ENCODE measurements at places on chromosomes 6 and 20.
A peak's percentile ranks its signal among the peaks of the same experiment; 100 is the strongest.

DNA sequence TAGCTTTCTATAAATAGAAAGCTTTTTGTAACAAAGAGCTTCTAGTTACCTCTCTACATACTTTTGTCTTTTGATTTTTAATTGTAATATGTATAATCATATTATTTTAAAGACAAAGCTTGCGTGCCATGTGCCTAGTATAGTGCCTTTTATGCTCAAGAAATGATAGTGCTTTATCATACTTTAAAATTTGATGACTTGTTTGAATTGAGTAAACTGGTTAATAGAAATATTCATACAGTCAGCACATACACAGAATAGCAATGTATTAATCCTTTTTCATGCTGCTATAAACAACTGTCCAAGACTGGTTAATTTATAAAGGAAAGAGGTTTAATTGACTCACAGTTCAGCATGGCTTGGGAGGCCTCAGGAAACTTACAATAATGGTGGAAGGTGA, 313.0 kb downstream of the FRK start:
- H3K27me3 ChIP-seq, result no peaks in the 10 kb centered on the region
- no peaks in the 10 kb centered on the region for H3K4me1 ChIP-seq

DNA sequence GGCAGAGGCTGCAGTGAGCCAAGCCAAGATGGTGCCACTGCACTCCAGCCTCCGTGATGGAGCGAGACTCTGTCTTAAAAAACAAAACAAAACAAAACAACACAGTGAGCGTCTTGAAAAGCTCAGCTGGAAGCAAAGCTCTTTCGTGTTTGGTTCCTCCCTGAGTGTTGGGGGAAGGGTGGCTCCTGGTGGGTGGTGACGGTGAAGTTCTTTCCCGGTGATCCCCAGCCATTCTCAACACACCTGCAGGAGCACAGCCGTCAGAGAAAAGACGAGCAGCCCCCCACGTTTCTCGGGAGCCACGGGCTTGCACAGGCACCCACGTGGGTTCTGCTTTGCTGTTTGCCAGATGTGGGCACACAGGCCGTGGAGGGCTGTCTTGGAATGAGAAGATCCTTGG, 3.2 kb downstream of the BHLHE23 start:
- H3K4me1 ChIP-seq, result no peaks in the 10 kb centered on the region
- H3K27me3 ChIP-seq, result peaks cover 79% of the 10 kb centered on the region
- no peak overlapping the region for H3K27ac ChIP-seq
- H3K4me3 ChIP-seq, result no peak overlapping the region

- no peak overlapping the region for H3K4me3 ChIP-seq
- no peak overlapping the region for H3K27ac ChIP-seq
- DNase-seq, result no peak
- H3K27me3 ChIP-seq, result no peaks in the 10 kb centered on the region
Measured at GRCh38 chr6:168838037-168838399, 397.0 kb downstream of the SMOC2 start.

DNA sequence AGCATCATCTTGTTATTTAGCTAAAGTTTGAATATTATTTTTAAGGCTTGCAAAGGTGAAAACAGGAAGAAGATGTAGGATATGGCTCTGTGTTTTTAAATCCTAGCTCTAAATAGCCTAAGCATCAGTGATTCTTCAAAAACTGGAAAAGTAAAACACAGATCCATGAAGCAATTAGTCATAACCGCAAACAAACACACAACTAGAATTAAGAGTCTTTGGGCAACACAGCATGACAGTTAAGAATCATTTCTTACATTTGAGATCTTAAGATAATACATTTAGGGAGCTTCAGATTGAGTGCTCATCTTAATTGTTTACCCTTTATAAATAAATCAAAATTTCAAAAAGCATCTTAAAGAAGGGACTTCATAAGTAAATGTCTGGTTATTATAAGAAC, 115.8 kb upstream of the MAP7 start:
- peaks cover 15% of the 10 kb centered on the region for H3K4me1 ChIP-seq
- H3K27me3 ChIP-seq, result no peaks in the 10 kb centered on the region
- DNase-seq, result no peak
- H3K27ac ChIP-seq, result no peak overlapping the region

DNA sequence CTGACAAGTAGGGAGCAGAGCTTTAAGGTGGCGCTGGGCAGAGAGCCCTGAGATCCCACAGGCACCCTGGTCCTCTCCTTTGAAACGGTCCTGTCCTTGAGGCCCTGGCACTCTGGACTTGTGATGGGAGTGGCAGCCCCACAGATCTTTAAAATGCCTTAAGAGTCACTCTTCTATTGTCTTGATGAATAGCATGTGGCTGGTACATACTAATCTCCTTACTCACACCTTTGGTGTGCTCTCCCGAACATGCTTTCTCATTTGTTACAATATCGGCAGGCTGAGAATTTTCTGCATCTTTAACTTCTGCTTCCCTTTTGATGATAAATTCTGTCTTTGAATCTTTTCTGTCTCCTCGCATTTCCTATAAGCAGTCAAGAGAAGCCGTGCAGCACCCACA, 333.8 kb downstream of the TFAP2A start:
- no peak overlapping the region for H3K4me3 ChIP-seq
- no peak overlapping the region for H3K27ac ChIP-seq
- no peaks in the 10 kb centered on the region for H3K36me3 ChIP-seq
- no peaks in the 10 kb centered on the region for H3K4me1 ChIP-seq

GRCh38 chr6:4402477-4402976, 267.2 kb upstream of the ECI2 start:
- H3K4me1 ChIP-seq, result peaks cover 12% of the 10 kb centered on the region
- H3K27me3 ChIP-seq, result no peaks in the 10 kb centered on the region
- no peak overlapping the region for H3K27ac ChIP-seq
- no peak overlapping the region for H3K4me3 ChIP-seq
- DNase-seq, result peak; percentile 86
- no peaks in the 10 kb centered on the region for H3K36me3 ChIP-seq

GRCh38 chr6:131997429-131998153, 46.4 kb upstream of the CCN2 start:
- H3K36me3 ChIP-seq, result no peaks in the 10 kb centered on the region
- DNase-seq, result no peak
- H3K4me3 ChIP-seq, result no peak overlapping the region
- no peak overlapping the region for H3K27ac ChIP-seq
- no peaks in the 10 kb centered on the region for H3K27me3 ChIP-seq

DNA sequence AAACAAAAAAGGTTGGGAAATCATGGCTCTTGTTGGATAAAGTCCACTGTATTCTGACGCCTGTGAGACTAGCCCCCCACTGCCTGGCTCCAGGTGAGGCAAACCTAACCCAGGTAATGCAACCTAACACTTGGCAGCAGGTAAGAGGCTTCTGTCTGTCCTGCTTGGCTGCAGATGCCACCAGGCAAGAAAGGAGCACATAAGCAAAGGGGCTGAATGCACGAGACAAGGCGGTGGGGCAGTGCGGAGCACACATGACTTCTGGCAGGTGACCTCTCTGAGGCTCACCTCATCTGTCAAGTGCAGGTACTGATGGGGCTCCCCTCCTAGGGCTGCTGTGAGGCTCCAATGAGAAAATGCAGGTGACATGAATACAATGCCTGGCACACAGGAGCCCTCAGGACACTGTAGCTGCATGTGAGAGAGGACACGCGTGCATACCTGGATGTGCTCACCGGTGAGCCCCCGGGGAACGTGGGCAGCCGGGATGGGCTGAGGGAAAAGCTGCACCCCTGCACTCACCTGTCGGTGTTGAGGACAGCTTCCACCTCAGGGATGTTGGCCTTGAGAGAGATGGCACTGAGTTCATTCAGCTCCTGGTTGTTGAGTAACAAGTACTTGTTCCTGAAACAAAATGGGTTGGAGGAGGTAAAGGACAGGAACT, 54.1 kb downstream of the MYH7B start:
- no peak overlapping the region for H3K4me3 ChIP-seq
- no peaks in the 10 kb centered on the region for H3K4me1 ChIP-seq
- H3K27me3 ChIP-seq, result no peaks in the 10 kb centered on the region

GRCh38 chr6:68638230-68638900, 3.3 kb downstream of the ADGRB3 start:
- no peaks in the 10 kb centered on the region for H3K36me3 ChIP-seq
- H3K27ac ChIP-seq, result no peak overlapping the region
- H3K27me3 ChIP-seq, result peaks cover 28% of the 10 kb centered on the region
- DNase-seq, result no peak
- H3K4me1 ChIP-seq, result no peaks in the 10 kb centered on the region

DNA sequence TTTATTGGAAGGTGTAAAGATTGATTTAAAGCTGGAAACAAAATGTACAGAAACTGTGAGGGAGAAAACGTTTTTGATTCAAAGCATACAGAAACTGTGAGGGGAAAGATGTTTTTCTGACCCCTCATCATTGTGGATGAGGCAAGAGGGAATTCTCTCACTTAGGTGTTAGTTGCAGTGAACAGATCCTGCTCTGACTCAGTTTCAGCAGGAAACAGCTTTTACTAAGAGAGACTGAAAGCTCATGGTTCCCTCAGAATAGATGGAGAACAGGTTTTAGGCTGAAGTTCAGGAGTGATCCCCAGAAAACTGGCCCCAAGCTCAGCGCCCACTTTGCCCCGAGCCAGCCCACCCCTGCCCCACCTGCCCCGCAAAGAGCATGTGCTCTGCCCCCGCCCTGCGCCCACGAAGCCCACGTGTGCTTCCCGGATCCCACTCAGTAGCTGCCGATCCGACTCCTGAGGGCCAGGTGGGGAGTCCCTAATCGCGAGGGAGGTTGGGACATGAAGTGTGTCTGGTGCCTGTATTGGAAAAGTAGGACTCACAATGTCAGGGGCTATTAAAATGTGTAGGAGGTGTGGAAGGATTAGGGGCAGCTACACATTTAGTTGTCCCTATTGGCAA, 41.2 kb downstream of the DUSP22 start:
- H3K4me1 ChIP-seq, result peaks cover under 1% of the 10 kb centered on the region
- H3K36me3 ChIP-seq, result no peaks in the 10 kb centered on the region
- no peak overlapping the region for H3K27ac ChIP-seq
- H3K27me3 ChIP-seq, result no peaks in the 10 kb centered on the region
- no peak overlapping the region for H3K4me3 ChIP-seq

- H3K36me3 ChIP-seq, result peaks cover 26% of the 10 kb centered on the region
- peaks cover 6% of the 10 kb centered on the region for H3K4me1 ChIP-seq
- no peaks in the 10 kb centered on the region for H3K27me3 ChIP-seq
- no peak overlapping the region for H3K27ac ChIP-seq
- H3K4me3 ChIP-seq, result no peak overlapping the region
Measured at GRCh38 chr20:32702706-32703425, 29.1 kb upstream of the C20orf203 start.

- peaks cover 14% of the 10 kb centered on the region for H3K4me1 ChIP-seq
- no peaks in the 10 kb centered on the region for H3K36me3 ChIP-seq
- no peak for DNase-seq
- H3K27ac ChIP-seq, result no peak overlapping the region
- H3K27me3 ChIP-seq, result no peaks in the 10 kb centered on the region
Measured at GRCh38 chr6:125804264-125804663, 13.5 kb downstream of the NCOA7 start.

- peaks cover 13% of the 10 kb centered on the region for H3K4me1 ChIP-seq
- peak overlapping the region; percentile 39 for H3K27ac ChIP-seq
- no peaks in the 10 kb centered on the region for H3K36me3 ChIP-seq
- H3K27me3 ChIP-seq, result no peaks in the 10 kb centered on the region
Measured at GRCh38 chr6:9405369-9405768, 970.0 kb upstream of the SLC35B3 start.

DNA sequence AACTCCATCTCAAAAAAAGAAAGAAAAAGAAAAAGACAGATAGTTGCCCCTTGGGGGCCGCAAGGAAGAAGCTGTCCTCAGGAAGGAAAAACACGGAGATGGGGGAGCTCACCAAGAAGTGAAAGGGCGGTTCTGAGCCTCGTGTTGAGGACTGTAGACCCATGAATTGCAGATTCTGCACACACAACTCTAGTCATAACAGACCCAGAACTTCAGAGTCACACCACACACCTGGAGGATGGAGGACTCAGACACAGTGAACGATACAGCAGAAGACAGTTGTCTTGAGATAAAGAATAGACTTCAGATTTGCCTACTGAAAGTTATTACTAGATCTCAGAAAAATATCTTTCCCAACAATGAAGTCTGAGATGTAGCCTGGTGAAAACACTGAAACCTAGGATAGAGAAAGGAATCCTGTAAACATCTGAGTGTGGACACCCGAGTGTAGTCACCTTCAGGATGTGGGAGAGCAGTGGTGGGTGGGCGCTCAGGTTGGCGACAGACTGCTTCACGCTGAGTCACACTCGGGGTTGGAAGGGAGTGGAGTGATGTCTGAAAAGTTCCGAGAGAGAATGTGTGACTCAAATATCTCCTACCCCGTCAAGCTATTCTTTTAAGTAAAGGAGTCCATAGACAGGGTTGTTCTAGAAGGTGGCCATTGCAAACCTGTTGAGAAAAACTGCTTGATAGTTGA, 88.1 kb downstream of the MAP3K4 start:
- H3K4me1 ChIP-seq, result peaks cover 11% of the 10 kb centered on the region
- H3K4me3 ChIP-seq, result no peak overlapping the region
- peak; percentile 92 for DNase-seq
- peaks cover 21% of the 10 kb centered on the region for H3K36me3 ChIP-seq
- H3K27ac ChIP-seq, result peak overlapping the region; percentile 62

- DNase-seq, result peak; percentile 33
- H3K27ac ChIP-seq, result no peak overlapping the region
- no peaks in the 10 kb centered on the region for H3K36me3 ChIP-seq
Measured at GRCh38 chr6:148432462-148433195, 90.0 kb downstream of the SASH1 start.

- no peak overlapping the region for H3K4me3 ChIP-seq
- H3K27me3 ChIP-seq, result no peaks in the 10 kb centered on the region
- no peak for DNase-seq
- no peaks in the 10 kb centered on the region for H3K4me1 ChIP-seq
- no peak overlapping the region for H3K27ac ChIP-seq
Measured at GRCh38 chr6:5142915-5143314, 57.8 kb downstream of the PPP1R3G start.

DNA sequence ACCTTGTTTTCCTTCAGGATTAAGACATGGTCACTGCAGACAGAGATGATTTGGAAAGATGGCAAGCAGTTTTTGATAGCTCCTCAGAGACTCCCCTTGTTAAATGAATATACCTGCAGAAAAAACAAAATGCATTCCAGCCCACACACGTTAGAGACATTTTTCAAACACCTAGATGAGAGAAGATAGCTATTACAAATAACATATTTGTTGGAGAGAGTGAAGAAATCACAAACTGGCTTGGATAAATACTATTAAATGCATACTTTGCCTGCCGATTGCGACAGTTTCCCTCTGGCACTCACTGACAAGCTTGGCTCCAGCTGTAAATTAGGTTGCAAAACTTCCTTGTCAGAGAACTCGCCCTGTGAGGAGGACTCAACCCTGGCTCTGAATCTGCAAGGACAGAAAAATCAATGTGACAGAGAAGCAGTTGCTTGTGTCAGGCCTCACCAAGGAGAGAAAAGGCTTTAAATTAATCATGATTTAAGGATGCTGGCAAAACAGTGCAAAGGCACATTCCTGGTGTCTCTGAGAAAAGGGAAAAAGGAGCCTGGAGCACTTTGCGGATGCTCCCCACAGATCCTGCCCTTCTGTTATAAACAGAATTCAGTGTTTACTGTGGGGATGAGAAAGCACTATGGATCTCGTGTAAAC, 423.7 kb upstream of the MARCKS start:
- H3K27ac ChIP-seq, result no peak overlapping the region
- H3K4me3 ChIP-seq, result no peak overlapping the region
- peak; percentile 48 for DNase-seq
- no peaks in the 10 kb centered on the region for H3K4me1 ChIP-seq
- H3K27me3 ChIP-seq, result no peaks in the 10 kb centered on the region
